ENCODE measurements at places on chromosomes 1 and 21. TPM values are rescaled to one million over a fixed set of nuclear protein-coding genes. Genes with fewer than 3 reads are reported as not detected.

The OR2AK2 gene
- total RNA-seq: 0.67 TPM

The CFH gene
- 422 TPM for total RNA-seq

DNA sequence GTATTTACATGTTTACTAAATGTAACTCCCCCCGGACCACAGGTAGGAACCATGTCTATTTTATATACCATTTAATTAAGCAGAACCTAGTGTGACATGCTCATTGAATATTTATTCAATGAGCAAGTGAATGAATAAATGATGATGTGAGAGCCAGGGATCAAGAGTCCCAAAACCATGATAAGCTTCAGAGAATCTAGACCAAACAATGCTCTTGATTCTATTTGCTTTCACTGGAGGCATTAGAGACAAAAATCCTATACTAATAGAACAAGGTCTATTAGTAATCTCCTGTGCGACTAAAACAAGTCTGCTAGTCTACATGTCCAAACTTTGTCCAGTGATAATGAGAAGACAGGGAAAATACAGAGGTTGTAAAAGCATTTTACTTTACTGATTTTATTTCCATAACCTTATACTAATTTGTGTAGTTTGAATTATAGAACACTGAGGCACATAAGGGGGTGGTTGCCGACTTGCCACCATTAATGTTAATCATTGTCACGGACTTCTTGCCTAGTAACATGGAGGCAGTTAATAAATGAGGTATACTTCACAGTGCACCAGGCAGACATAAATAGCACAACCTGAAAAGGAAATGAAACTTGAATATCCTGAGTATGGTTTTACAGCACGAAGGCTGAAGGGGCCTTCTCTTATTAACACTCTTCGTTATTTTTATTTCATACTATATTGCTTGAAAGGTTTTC lies 69.8 kb downstream of the TBX15 start:
- H3K27ac ChIP-seq: no peak overlapping the region
- H3K36me3 ChIP-seq: no peaks in the 10 kb centered on the region
- H3K4me3 ChIP-seq: no peak overlapping the region
- no peaks in the 10 kb centered on the region for H3K4me1 ChIP-seq
- no peak for DNase-seq
- H3K27me3 ChIP-seq: no peaks in the 10 kb centered on the region

DNA sequence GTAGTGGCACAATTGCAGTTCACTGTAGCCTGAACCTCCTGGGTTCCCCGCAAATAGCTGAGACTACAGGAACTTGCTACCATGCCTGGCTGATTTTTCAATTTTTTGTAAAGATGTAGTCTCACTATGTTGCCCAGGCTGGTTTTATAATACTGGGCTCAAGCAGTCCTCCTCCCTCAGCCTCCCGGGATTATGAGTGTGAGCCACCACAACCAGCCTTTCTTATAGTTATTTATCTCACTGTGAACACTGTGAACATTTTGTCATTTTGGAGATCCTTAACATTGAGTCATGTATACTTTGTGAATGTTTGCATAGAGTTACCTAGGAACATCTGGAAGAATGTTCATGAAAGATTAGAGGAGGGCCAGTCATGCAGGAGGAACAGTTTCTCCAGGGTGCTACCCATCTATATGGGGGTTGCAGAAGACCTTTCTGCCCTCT lies 127.1 kb upstream of the CACYBP start:
- DNase-seq: no peak
- no peak overlapping the region for H3K27ac ChIP-seq
- no peaks in the 10 kb centered on the region for H3K36me3 ChIP-seq
- no peaks in the 10 kb centered on the region for H3K4me1 ChIP-seq
- H3K4me3 ChIP-seq: no peak overlapping the region

DNA sequence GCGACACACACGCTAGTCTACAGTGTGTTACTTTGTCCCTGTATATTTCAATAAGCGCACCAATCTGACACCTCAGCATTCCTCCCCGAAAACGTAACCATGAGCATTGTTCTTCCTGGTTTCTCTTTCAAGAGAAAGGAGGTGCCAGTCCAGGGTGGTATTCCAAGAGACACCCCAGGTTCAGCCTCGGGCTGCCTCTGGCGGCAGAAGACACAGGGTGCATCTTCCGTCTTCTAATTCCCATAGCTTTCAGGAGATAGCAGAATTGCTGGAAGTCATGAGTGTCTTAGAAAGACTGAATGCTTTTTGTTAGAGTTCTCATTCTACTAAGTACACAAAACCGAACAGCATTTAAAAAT lies 15.9 kb upstream of the RGS8 start:
- no peaks in the 10 kb centered on the region for H3K36me3 ChIP-seq
- no peak overlapping the region for H3K27ac ChIP-seq
- no peak overlapping the region for H3K4me3 ChIP-seq
- no peaks in the 10 kb centered on the region for H3K27me3 ChIP-seq

DNA sequence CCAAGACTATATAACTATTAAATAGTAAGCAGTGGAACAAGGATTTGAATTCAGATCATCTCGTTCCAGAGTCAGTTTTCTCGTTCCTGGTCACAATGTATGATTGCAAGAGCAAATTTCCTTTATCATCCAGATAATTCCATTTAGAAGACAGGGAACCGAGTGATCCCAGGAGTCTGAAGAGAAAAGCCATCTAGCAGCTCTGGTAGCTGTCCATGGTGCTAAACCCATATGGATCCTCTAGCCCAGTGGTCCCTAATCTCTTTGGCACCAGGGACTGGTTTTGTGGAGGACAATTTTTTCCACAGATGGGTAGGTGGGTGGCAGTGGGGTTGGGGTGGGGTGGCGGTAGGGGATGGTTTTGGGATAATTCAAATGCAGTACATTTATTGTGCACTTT lies 229.4 kb downstream of the PTPRU start:
- H3K27ac ChIP-seq: no peak overlapping the region
- no peaks in the 10 kb centered on the region for H3K36me3 ChIP-seq
- no peaks in the 10 kb centered on the region for H3K27me3 ChIP-seq
- H3K4me1 ChIP-seq: no peaks in the 10 kb centered on the region

DNA sequence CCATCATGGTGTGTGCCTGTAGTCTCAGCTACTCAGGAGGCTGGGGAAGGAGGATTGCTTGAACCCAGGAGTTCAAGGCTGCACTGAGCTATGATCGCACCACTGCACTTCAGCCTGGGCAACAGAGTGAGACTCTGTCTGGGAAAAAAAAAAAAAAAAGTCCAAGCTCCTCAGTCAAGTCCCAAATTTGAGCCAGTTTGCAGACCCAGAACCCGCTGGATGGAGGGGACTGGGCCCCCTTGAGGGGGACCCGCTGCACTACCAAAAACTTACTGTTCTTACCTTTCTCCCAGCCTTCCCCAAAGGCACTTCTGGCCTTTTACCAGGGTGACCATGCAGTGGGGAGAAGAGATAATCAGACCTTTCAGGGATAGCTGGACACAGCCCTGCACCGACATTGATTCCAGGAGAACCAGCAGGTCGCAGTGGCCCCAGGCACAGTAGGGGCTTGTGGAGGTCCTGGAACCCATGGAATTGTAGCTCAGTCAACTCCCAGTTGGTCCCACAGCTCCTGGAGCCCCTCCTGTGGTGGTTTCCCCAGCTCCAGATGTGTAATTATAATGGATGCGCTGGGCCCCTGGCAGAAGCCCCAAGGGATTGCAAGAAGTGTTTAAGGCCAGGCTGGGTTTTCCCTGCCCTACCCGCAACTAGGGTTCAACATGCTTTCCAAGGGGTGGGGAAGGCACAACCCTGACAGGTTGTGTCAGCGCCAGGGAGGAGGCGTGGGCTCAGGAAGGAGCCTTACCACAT lies 4.1 kb upstream of the WNT9A start:
- DNase-seq: no peak
- no peak overlapping the region for H3K4me3 ChIP-seq
- H3K4me1 ChIP-seq: peaks cover 6% of the 10 kb centered on the region
- no peak overlapping the region for H3K27ac ChIP-seq
- H3K27me3 ChIP-seq: peaks cover 4% of the 10 kb centered on the region

The FAM131C gene
- 1.3 TPM for total RNA-seq

The DIO1 gene
- 374 TPM for total RNA-seq

DNA sequence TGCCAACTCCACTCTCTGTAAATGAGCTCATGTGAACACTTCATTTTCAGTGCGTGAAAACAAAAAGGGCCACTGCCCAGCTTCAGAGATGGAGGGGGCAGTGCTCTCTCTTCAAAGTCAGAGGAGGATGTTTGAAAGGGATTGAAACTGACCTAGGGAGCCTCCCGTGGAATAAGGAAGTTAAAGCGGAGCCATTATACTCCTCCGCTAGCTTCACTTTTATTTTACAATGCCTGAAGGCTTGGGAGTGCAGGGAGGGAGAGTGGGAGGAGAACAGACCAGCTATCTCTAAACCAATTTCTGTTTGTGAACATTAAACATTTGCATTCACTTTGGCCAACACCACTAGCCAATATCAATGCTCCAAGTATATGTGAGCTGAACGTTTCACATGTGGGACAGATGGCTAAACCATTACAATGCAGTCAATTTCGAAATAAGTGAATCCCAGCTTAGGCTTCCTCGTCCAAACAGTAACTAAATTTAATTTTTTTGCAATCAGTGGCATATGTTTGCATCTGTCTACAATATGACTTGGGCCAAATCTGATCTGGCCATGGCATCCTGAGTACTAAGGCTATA lies 126.9 kb downstream of the ESRRG start:
- no peak overlapping the region for H3K4me3 ChIP-seq
- no peaks in the 10 kb centered on the region for H3K36me3 ChIP-seq
- no peaks in the 10 kb centered on the region for H3K27me3 ChIP-seq
- no peak overlapping the region for H3K27ac ChIP-seq
- no peak for DNase-seq

The PTPRF gene
- 69.7 TPM for total RNA-seq

- no peaks in the 10 kb centered on the region for H3K27me3 ChIP-seq
- no peak for DNase-seq
- H3K4me3 ChIP-seq: no peak overlapping the region
- no peaks in the 10 kb centered on the region for H3K36me3 ChIP-seq
Observed at GRCh38 chr1:77506771-77507170, 175.7 kb downstream of the ZZZ3 start.

- H3K4me1 ChIP-seq: no peaks in the 10 kb centered on the region
- H3K4me3 ChIP-seq: no peak overlapping the region
- no peak for DNase-seq
- H3K27me3 ChIP-seq: no peaks in the 10 kb centered on the region
- no peaks in the 10 kb centered on the region for H3K36me3 ChIP-seq
- H3K27ac ChIP-seq: no peak overlapping the region
Observed at GRCh38 chr1:224914292-224914900, 15.1 kb upstream of the DNAH14 start.

The A3GALT2 gene
- total RNA-seq: not detected

- DNase-seq: no peak
- no peak overlapping the region for H3K27ac ChIP-seq
- H3K4me1 ChIP-seq: no peaks in the 10 kb centered on the region
- H3K4me3 ChIP-seq: no peak overlapping the region
Observed at GRCh38 chr1:3419415-3420204, 34.9 kb upstream of the ARHGEF16 start.

- no peak overlapping the region for H3K27ac ChIP-seq
- no peaks in the 10 kb centered on the region for H3K27me3 ChIP-seq
- H3K36me3 ChIP-seq: peaks cover 18% of the 10 kb centered on the region
- H3K4me3 ChIP-seq: no peak overlapping the region
- DNase-seq: no peak
Observed at GRCh38 chr1:93581917-93582850, 99.5 kb downstream of the BCAR3 start.

DNA sequence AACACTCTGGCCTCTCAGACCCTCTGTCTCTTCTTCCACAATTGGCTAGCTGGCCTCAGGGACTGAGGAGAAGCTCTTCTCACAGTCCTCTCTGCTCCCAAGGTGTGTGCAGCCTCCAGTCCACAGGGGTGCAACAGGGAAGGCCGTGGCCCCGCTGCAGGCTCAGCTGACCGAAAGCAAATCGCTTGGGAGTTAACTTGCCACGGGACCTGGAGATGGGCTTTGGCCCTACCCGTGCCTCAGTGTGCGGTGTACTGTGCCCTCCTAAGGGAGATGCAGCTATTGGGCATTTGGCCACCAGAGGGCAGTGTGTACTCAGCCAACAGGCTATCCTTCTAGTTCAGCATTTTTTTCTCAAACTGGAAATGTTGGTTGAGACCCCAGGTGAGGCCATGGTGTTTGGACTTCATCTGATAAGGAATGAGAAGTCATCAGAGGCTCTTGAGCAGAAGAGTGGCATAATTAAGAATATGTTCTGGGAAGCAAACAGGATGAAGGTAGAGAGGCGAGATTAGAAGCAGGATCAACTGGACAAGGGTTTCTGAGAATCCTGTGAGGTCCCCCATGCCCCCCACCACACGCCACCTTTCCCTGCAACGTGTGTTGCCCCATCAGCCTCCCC lies 42.5 kb upstream of the TMEM125 start:
- DNase-seq: peak; percentile 84
- no peaks in the 10 kb centered on the region for H3K4me1 ChIP-seq
- no peak overlapping the region for H3K4me3 ChIP-seq
- H3K36me3 ChIP-seq: no peaks in the 10 kb centered on the region
- H3K27me3 ChIP-seq: no peaks in the 10 kb centered on the region

DNA sequence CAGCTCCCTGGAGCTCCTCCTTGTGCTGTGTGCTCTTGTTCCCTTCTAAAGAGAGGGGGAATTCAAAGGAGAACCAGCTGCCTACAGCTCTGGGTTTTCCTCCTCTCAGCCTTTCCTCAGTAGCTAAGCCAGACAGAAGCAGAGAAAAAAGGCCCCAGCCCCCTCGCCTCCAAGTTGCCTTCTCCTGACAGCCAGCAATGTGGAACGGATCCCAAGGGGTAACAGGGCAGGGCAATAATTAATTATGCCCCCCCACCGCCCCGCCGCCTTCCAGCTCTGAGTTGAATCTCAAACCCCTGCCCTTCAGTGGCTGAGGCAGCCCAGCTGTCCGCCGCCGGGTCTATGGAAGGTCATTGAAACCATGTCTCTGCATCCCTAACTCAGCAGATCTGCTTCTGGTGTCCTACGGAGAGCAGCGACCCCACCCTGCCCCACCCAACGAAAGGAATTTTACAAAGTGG lies 69.0 kb upstream of the GOLT1A start:
- no peaks in the 10 kb centered on the region for H3K27me3 ChIP-seq
- no peaks in the 10 kb centered on the region for H3K36me3 ChIP-seq
- H3K4me3 ChIP-seq: no peak overlapping the region

The RPE65 gene
- not detected for total RNA-seq

The SH2D1B gene
- not detected for total RNA-seq

DNA sequence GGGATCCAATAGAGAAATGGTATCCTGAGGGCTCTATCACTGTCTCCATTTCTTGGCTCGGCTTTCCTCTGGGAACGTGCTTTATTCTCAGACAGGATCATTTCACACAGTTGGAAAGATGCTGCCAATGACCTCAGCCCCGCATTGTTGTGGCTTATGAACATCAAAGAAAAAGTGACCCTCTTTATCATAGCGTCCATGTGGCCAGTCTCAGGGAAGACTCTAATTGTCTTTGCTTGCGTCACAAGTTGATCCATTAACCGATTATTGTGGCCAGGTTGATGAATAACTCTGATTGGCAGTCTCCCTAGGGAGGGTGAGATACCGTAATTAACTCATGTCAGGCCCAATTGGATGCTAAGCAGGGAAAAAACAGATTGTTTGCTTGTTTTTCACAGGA lies 10.4 kb upstream of the TMEM9 start:
- no peaks in the 10 kb centered on the region for H3K4me1 ChIP-seq
- no peak overlapping the region for H3K27ac ChIP-seq
- no peak overlapping the region for H3K4me3 ChIP-seq
- DNase-seq: no peak
- no peaks in the 10 kb centered on the region for H3K27me3 ChIP-seq

All from thyroid gland (tissue), 4 donors.